AG09309 (cell line): ENCODE measurements at places on chromosomes 11 and 22.

GRCh38 chr11:76850815-76851214 is 9.9 kb upstream of the ACER3 start:
- no peak for DNase-seq

DNA sequence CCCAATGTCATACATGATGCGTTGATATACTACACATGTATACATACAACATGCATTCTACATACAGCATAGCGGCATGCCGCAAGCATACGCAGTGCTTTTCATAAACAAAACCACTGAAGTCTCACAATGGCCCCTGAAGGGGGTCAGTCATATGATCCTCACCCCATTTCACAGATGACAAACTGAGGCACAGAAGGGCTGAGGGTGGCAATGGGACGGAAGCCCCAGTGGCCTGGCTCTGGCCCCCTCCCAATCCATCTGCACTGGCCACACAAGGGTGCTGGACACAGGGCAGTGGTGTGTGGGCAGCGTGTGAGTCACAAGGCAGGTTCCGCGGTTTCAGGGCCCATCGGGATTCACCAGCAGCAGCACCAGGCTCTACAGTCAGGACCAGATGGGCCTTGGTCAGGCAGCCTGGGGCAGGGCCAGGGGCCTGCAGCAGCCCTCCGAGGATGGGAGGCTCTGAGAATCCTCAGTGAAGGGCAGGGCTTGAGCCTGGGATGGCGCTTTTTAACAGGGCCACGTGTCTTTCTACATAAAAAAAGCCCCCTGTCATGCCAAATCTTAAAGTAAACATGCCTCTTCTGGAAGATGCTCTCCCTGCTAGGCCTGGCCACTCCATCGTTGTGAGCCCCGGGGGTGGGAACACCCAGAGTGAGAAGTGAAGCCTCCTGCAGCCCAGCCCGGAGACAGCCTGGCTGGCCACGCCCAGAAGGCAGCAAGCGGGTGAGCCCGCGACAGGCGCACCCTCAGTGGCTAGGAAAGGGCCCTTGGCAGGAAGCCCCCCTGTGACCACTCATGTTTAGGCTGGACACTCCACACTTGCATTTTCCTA is 206.5 kb downstream of the CTTN start:
- DNase-seq = no peak

GRCh38 chr11:8754241-8754640 is 71.6 kb downstream of the RPL27A start:
- DNase-seq = no peak

GRCh38 chr11:72834905-72835304 is 20.7 kb downstream of the ATG16L2 start:
- no peak for DNase-seq

- DNase-seq = no peak
These were observed 12.2 kb upstream of the DCHS1 start for GRCh38 chr11:6667733-6668374.

- no peak for DNase-seq
These were observed 102.1 kb downstream of the ARHGAP32 start for GRCh38 chr11:129090056-129090455.

DNA sequence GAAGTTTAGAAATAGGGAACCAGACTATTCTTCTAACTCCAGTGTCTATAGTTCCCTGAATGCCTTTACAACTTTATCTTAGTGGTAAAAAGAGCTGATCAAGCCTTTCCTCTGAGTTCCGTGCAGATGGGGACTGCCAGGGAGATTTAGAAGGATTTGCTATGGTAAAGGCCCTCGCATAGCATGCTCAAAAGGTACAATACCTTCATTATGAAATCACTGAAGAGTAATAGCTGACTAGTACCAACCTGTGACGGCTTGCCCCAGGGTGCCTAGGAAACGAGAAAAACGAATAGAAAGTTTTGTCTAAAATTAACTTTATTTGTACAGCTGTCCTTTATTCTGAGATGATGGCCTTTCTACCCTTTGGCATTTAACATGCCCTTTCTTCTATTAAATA is 150.1 kb upstream of the ARHGAP42 start:
- no peak for DNase-seq

- DNase-seq = no peak
These were observed 4.0 kb downstream of the POU2AF3 start for GRCh38 chr11:111302298-111302697.

DNA sequence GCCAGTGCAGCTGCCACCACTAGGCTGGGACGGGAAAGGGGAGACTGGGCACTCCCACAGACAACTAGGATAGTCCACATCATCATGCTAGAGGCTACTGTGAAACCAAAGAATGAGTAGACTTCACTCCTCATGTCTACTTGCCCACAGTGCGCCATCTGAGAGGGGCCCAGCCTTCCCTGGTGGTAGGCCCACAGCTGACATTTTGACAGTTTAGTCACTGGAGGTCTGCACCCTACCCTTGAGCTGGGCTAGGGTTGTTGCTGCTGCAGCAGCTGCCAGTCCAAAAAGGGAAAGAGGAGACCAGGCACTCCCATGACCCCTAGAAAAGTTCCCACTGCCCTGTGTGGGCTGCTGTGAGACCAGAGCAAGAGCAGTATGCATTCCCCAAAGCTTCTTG is 141.2 kb downstream of the DLG2 start:
- DNase-seq = no peak

GRCh38 chr11:38252620-38253019 is 1654.6 kb upstream of the RAG2 start:
- no peak for DNase-seq

DNA sequence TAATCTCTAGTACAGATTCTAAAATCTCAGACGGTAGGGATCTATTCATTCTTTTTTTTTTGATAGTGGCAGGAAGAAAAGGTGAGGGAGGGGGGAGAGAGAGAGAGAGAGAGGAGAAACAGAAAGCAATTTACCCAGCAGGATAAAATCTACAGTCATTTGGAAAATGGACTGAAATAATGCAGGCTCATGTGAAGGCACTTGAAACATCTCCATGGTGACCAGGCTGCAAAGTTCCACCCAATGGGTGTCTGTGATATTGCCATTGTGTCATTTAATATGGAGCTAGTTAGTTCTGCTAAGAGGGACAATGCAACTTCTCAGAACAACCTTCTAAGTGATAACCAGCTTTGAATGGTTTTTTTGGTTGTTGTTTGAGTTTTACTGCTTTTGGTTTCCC is 165.2 kb upstream of the RAG2 start:
- no peak for DNase-seq

DNA sequence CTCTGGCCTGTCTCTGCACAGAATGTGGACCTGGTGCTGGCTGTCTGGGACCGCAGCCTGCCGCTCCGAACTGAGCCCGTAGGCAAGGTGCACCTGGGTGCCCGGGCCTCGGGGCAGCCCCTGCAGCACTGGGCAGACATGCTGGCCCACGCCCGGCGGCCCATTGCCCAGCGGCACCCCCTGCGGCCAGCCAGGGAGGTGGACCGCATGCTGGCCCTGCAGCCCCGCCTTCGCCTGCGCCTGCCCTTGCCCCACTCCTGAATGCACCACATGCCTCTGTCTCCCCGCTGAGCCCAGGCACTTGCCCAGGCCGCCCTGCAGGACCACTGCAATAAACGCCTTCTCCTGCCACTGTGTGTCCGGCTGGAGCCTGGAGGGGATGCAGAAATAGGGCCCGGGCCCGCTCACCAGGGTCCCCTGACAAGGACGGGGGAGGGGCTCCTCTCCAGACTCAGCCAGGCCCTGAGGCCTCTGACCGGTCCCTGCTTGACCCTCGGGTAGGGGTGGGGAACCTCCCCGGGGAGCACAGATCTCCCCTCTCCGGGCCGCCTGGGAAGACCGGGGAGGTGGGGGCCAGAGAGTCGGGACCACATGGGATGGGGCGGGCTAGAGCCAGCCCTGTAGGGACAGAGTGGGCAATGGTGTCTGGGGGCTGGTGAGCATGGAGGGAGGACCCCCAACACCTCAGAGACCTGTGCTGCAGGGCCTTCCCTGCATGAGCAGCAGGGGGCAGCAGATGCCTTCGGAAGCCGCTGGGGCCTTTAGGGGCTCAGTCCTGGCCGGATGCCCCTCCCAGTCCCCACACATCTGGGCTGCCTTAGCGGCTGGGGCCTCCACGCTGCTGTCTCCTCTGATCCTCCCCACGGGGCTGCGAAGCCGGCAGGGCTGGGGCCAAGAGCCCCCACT is 1.4 kb upstream of the TNNI2 start:
- DNase-seq = no peak

DNA sequence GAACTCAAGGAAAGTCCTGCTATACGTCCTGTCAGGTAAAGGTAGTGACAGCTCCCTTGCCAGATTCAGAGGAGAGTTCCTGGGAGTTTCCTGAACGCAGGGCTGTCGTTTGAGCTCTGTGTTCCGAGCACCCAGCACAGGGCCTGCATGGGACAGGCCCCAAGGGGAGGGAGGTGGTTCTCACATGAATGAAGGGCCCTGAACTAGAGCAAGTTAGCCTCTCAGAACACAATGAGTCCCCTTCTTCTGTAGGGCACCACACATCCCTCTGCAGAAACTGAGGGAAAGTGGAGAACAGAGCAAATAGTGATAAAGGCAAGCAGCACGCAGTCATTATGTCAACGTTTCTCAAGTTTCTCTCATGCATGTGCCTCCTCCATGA is 35.3 kb downstream of the NEU3 start:
- no peak for DNase-seq

DNA sequence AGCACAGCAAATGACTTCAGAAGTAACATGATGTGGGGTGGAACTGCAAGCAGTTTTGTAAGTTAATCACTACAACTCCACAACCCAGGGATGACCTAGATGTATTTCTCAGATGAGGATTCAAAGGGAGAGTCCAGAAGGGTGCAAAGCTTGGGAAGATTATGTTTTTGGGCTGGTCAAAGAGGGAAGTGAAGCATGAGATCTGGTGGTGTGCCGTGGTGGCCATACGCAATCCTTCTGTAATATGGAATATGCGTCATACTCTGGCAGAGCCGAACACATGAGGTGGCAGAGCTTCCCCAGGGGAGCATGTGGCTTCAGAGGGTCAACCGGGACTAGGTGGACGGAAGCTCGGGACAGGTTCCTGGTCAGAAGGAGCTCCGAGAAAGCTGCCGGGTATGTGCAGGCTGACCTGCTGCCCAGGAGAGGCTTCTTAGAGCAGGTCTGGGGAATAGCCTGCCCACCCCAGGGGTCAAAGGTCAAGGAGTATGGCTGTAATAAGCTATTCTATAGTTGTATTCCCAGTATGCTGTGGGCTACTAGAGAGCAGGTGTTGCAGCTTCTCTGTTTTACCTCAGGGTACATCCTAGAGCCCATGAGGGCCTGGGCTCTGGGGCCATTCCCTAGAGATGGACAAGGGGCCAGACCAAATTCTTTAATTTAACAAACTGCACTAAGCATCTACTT is 70.1 kb upstream of the PHOX2A start:
- DNase-seq = no peak

DNA sequence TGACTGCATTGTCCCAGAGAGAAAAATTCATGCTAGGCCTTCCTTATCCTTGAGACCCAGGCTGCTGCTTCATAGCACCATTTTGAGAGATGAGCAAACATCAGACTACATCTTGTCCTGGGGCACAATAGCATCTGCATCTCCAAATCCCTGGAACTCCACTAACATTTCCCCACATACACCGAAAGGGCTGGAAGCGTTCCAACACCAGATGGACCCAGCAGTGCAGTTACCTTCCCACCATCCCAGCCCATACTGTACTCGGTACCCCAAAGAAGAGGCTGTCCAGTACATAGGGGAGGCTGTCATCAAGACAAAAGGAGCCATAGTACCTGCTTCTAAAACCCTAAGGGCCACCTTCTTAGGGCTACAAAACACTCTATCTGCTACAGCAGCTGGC is 547.2 kb upstream of the CHORDC1 start:
- DNase-seq = no peak

GRCh38 chr22:19173047-19174035 is 5.2 kb downstream of the SLC25A1 start:
- DNase-seq = no peak

- no peak for DNase-seq
These were observed 112.8 kb upstream of the ARHGAP20 start for GRCh38 chr11:110824912-110825620.

GRCh38 chr22:38843657-38844314 is at the start of gene NPTXR:
NPTXR (minus strand) TSS chr22:38844028.
- no peak for DNase-seq

DNA sequence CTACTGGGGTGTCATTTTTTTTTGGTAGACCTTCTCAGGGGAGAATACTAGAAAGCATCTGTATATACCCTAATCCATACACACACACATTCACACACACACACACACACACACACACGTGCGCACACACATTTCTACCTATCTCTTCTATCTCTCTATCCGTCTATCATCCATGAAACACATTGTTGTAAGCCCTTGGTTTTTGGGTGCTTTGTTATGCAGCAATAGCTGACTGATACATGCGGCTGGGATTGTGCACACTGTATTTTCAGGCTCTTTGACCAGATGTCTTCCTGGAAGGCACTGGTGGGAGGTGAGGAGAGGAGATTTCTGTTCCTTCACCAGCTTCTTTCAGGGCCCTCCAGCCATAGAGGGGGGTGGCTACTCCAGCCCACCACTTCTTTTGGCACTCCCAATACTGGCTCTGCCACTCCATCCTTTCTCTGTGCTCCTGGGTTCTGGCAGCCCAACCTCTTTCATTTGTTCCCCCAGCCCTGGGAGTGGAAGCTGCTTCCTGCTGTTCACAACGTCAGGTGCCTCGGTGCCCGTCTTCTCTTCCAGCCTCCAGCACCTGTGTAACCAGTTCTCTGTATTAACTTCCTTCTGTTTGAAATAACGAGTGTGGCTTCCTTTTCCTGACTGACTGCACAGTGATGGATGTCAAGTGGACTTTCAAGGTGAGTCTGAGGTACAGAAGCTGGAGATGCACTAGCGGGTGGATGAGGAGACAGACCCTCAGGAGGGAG is 12.4 kb upstream of the MUC2 start:
- DNase-seq = no peak

GRCh38 chr22:33766091-33766490 is 154.2 kb downstream of the LARGE1 start:
- DNase-seq = no peak

GRCh38 chr11:97367406-97368083 is 977.7 kb downstream of the JRKL start:
- DNase-seq = no peak

DNA sequence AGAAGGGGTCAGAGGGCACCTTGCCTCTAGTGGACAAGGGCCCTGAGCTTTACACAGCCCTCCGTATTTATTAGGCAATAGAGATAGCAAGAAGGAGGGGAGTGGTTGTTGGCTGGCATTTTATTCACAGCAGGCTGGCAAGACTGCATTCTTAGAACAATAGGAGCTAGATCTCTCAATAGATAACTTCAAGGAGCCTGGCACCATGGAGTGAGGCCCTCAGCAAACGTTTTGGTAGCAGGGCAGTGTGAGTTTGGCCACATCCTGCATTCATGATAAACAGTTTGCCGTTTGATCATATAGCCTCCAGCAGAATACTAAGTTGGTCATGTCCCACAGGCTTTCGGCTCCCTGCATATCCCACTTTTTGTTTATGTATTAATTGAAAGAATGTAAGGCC is 31.6 kb downstream of the OR10A6 start:
- DNase-seq = no peak

- no peak for DNase-seq
These were observed 84.9 kb downstream of the WNT7B start for GRCh38 chr22:45891996-45892621.

- no peak for DNase-seq
These were observed 82.0 kb upstream of the OR5AK2 start for GRCh38 chr11:56906683-56907148.
